ENCODE measurements at places on chromosomes 7 and 10. TPM values are rescaled to one million over a fixed set of nuclear protein-coding genes. Genes with fewer than 3 reads are reported as not detected.

DNA sequence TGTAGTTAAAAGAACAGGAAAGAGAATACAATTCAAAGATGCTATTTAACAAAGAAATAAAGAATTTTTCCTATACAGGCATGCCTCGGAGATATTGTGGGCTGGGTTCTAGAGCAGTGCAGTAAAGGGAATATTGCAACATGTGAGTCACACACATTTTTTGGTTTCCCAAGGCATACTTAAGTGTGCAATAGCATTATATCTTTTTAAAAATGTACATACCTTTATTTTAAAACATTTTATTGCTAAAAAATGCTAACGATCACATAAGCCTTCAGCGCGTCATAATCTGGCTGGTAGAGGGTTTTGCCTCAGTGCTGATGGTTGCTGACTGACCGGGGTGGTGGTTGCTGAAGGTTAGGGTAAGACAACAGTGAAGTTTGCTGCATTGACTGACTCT, 54.4 kb downstream of the ESYT2 start:
- no peak for DNase-seq

DNA sequence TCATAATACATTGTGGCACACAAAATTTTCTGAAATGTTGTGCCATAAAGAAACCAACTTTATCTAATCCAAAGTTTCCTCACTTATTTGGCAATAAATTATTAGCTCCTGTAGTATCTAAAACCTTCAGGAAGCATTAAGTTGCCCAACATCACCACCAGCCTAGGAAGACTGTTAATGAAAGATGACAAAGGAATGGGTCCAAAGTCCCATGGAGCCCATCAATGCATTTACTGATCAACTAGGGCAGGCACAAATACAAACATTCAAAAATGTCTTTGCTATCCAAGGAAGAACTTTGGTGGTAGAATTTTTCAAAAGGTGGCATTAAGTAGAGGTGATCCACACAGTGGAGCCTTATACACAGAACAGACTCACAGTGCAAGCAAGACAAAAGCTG, 4.5 kb downstream of the GRB10 start:
- DNase-seq: no peak

DNA sequence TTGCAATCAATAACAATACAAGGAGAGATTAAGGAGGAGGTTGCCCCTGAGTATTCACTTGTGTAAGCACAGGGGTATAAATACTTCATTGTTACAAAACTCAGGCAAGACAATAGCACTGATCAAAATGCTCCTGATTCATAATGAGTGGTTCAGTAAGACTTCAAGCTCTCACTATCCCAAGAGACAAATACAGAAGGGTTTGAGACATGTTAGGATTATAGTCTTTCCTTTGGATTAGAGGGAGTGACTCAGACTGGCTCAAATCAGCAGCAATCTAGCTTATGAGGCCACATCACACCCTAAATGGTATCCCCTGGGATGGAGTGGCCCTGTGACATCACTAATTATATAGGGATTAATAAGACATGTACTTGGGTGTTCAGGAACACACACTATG, 167.2 kb upstream of the HGF start:
- no peak for DNase-seq

DNA sequence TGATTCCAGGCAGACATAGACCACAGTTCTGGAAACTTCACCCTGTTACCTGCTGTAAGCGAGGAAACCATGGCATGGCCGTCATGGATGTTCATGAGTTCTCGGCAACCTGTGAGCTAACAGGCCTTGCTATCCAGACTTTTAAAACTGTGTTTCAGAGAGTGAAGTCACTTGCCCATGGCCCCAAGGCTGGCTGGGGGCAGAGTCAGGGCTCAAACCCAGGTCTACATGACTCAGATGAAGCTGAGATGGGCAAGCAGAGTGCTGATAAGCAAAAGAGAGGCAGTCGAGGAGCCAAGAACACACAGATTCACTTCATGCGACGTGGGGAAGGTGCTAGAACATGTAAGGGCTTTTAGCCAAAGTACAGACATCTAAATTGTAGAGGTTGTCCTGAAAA, 31.5 kb downstream of the C10orf53 start:
- DNase-seq: no peak

DNA sequence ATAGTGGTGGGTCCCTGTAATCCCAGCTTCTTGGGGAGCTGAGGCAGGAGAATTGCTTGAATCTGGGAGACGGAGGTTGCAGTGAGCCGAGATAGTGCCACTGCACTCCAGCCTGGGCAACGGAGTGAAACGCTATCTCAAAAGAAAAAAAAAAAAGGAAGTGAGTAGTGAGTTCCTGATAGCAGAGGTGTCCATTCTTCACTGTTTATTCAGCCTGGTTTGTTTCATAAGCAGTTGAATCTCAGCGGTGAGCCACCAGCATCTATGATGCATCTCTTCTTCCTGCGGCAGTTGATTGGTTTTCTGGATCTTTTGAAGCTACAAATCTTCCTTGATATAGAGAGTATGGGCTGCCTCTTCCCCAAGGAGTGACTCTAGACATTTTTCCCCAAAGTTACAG, 316.1 kb upstream of the MTPN start:
- DNase-seq: no peak

- no peak for DNase-seq
Measured at GRCh38 chr10:45286980-45287379, 28.4 kb downstream of the OR13A1 start.

DNA sequence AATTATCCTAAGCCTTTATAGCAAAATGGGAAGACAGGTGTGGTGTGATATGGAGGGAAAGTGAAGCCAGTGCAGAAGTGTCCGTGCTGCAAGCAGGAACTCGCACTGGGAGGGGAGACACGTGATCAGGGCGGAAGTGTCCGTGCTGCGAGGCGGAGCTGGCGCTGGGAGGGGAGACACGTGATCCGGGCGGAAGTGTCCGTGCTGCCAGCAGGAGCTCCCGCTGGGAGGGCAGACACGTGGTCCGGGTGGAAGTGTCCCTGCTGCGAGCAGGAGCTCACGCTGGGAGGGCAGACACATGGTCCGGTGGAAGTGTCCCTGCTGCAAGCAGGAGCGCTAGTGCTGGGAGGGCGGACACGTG, 40.5 kb upstream of the PRKAR1B start:
- no peak for DNase-seq

DNA sequence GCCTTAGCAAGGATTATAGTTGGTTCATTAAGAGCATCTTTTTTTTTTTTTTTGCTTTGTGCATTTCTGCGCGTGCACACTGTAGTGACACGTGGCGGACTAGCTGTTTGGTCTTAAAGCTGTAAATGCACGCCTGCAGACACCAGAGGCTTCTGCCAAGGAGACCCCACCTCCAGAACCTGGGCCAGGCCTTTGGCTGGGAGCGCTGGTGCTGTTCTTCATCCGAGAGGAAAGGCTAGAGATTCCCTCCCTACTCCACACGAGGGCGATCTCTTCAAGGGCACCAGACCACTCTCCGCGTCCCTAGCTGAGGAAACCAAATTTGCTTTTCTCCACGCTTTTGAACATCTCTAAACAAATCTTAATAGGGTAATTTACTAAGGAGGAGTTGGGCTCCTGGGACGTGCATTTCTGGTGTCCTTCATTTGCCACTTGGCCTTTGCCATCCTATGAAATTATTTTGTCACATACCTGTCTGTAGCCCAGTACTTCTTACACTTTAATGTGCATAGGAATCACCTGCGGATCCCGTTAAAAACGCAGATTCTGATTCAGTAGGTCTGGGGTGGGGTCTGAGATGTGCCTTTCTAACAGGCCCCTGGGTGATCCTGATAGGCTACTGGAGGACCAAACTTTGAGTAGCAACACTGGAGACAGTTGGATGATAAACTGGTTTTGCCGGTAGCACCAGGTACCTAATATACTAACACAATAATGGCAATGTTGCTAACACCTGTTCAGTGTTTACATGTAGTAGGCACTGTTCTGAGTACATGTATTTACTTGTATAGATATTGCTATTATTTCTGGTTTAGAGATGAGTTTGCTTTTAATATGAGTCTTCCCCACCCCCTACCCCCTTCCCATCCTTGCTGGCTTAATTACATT, 1.3 kb upstream of the SLC26A5 start:
- DNase-seq: no peak

RPEL1 gene
- not detected for total RNA-seq

OPALIN gene
- not detected for total RNA-seq

STRA8 gene
- total RNA-seq: not detected
